ENCODE measurements at places on chromosomes 7 and 10.

DNA sequence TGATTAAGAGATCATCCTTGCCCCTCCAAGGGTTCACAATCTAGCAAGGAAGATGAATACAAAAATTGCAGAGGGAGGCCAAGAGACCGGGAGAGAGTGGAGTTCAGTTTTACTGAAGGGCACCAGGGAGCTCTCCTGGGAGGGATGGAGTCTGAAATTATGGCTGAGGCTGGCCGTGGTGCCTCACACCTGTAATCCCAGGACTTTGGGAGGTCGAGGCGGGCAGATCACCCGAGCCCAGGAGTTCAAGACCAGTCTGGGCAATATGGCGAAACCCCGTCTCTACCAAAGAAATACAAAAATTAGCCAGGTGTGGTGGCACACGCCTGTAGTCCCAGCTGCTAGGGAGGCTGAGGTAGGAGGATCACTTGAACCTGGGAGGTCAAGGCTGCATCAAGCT, 51.4 kb upstream of the MXI1 start:
- no peak for DNase-seq

GRCh38 chr10:118662228-118663035, 67.0 kb upstream of the PRLHR start:
- DNase-seq: no peak

- DNase-seq: no peak
Observed at GRCh38 chr7:42552227-42552626, 315.2 kb upstream of the GLI3 start.

- DNase-seq: peak; percentile 88
Observed at GRCh38 chr10:116113721-116114501, 159.1 kb downstream of the GFRA1 start.

GRCh38 chr10:58393317-58393716, 8.1 kb downstream of the TFAM start:
- DNase-seq: no peak

DNA sequence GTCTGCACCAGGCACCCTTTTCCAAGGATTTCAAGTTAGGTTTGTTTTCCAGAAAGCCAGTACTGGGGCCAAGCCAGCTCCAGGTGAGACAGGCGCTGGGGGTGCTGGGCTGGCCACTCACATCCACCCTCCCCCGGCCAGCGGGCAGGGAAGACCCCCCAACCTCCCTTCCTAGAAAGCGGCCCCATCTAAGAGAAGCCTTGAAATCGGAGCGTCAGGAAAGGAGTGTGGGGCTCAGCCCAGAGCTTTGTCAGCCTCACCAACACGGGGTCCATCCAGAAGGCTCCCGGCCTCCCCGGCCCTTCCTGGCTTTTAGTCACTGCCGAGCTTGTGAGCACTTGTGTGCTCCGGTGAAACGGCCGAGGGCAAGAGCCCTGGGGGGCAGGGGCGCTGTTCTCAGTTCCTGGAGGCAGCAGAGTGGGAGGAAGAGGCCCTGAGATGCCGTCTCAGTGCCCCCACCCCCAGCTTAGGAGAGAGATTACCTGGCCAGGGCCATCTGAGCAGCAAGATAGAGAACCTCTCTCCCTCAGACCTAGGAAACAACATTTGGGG, 39.6 kb downstream of the PDGFA start:
- no peak for DNase-seq

DNA sequence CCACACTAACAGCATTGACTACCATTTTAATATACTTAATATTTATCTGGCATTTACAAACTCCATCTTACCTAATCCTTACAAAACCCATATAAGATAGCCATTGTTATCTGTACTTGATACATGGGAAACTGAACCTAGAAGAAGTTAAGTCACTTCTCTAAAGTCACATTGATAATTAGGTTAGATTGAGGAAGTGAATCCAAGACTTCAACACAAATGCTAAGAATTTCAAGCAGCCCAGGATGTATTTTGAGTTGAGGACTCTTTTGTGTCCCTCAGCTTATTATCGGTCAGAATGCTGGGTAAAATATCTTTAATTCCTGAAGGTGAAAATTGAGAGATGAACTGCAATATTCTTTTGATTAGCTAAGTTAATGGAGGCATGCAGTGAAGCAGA, 465.5 kb downstream of the PHTF2 start:
- no peak for DNase-seq

GRCh38 chr10:50310560-50311174, 59.4 kb upstream of the ASAH2 start:
- DNase-seq: no peak

DNA sequence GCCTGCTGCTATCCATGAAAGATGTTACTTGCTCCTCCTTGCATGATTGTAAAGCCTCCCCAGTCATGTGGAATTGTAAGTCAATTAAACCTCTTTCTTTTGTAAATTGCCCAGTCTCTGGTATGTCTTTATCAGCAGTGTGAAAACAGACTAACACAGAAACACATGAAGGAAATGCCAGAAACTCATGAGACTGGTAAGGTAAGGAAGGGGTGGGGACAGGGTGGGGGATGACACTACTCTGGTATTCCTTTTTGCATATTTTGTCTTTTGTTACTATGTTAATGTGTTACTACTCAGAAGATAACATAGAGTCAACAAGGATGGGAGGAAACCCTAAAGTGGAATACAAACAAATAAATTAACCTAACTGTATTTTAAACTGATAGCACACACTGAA, 69.8 kb upstream of the DRGX start:
- no peak for DNase-seq

DNA sequence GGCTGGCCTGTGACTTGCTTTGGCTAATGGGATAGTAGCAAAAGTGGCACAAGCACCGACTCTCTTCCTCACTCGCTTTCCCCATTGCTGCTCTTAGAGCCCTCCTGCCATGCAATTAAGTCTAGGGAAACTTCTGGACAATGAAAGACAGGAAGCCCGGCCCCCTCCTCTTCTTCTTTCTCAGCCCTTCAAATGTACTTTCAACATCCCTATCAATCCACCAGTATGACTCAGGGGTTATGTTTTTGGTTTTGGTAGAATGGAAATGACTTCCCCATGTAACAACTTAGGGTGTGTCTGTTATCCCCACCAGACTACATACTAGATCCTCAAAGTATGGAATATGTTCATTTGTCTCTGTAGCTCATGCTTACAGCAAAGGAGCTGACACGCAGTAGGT, 139.0 kb upstream of the GDF10 start:
- no peak for DNase-seq

GRCh38 chr10:55397777-55398496, 596.9 kb upstream of the PCDH15 start:
- DNase-seq: peak; percentile 32

DNA sequence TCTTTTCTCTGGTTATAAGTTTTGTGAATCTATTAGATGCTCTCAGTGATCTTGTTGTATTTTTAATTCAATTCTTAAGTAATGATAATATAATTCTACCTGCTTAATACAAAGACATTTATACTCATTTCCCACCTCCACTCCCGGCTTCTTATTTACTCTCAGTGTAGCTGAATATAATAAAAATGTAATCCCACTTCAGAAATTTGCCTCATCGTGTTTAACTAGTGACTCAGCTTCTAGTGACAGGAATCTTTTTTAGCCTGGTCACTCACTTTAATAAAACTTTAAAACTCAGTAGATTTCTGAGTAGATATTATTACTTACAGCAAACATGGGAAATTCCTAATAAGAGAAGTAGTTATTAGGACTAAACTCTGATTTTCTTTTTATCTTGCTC, 1506.2 kb upstream of the LRRTM3 start:
- no peak for DNase-seq

- DNase-seq: no peak
Observed at GRCh38 chr7:30584965-30585364, 9.7 kb upstream of the GARS1 start.

DNA sequence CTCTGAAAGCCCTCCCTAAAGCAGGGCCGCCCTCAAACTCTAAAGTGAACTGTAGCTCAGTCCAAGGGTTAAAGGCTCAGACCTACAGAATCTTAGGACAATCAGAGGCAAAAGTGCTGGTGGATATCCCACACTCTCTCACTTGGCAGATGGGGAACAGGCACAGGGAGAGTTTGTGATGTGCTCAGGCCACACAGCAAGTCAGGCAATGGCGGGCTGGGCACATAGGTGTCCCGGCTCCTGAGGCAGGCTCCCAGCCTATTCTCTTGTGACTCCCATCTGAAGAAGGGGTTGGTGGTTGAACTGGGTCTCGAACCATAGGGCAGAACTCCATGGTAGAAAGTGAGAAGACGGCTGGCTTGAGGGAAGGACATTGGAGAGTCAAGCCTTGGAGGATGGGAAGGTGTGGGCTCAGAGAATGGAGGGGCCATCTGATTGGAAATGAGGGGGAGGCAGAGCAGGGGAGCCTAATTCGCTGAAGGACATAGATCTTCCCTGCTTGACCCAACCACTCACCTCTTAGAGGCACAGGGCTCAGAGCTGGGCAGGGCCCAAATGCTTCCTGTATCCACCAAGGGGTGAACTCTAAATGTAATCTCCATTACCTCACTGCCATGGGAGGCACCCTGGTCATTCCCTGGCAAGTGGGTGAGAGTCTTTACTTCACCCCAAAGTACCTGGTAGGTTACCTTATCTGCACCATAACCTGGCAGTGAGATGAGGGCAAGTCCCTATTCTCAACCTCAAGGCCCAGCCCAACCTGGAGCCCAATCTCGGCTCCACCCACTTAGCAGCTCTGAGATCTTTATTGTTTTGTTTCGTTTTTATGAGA, 4.9 kb upstream of the ZMIZ1 start:
- no peak for DNase-seq

- DNase-seq: no peak
Observed at GRCh38 chr7:128450913-128451312, 4.8 kb upstream of the HILPDA start.

- DNase-seq: peak; percentile 62
Observed at GRCh38 chr7:35707422-35707821, 12.5 kb upstream of the HERPUD2 start.

- DNase-seq: no peak
Observed at GRCh38 chr10:76324283-76324682, 892.9 kb downstream of the LRMDA start.

- no peak for DNase-seq
Observed at GRCh38 chr7:23261843-23262452, 15.4 kb downstream of the GPNMB start.

- no peak for DNase-seq
Observed at GRCh38 chr7:98399890-98400541, 874 bp downstream of the BAIAP2L1 start.

- DNase-seq: peak; percentile 60
Observed at GRCh38 chr7:41256186-41256945, 446.5 kb downstream of the INHBA start.

GRCh38 chr10:78599122-78599853, 469.5 kb upstream of the ZMIZ1 start:
- DNase-seq: no peak

- DNase-seq: no peak
Observed at GRCh38 chr7:91551377-91552175, 287.3 kb downstream of the FZD1 start.

DNA sequence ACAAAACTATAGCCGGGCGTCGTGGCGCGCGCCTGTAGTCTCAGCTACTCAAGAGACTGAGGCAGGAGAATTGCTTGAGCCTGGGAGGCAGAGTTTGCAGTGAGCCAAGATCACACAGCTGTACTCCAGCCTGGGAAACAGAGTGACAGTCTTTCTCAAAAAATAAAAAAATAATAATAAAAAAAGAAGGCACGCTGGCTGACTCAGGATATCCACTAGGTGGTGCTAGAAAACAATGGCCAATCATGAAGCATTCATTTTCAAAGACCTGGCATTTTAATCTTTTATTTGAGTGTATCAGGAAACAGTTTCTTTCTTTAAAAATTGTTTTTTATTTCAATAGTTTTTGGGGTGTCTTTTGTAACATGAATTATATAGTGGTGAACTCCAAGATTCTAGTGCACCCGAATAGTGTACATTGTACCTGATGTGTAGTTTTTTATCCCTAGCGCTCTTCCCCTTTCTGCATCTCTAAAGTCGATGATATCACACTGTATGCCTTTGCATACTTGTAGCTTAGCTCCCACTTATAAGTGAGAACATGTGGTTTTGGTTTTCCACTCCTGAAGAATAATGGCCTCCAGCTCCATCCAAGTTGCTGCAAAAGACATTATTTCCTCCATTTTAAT, 88.6 kb downstream of the LYZL1 start:
- no peak for DNase-seq

DNA sequence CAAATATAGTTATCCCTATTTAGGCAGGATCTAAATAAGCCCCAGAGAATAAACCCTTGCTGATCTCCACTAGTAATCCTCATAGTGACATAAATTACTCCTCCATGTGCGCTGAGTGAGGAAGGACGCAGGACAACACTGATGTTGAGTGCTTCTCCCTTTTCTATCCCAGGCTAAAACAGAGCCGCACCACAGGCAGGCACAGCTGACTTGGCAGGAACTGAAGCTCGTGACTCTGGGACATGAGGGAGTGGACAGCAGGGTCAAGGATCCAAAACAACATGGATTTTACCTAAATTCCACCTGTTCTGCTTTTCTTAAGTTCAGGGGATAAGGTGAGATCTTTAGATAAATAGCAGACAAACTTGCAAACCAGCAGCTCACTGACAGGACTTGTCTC, 46.0 kb downstream of the VOPP1 start:
- no peak for DNase-seq

DNA sequence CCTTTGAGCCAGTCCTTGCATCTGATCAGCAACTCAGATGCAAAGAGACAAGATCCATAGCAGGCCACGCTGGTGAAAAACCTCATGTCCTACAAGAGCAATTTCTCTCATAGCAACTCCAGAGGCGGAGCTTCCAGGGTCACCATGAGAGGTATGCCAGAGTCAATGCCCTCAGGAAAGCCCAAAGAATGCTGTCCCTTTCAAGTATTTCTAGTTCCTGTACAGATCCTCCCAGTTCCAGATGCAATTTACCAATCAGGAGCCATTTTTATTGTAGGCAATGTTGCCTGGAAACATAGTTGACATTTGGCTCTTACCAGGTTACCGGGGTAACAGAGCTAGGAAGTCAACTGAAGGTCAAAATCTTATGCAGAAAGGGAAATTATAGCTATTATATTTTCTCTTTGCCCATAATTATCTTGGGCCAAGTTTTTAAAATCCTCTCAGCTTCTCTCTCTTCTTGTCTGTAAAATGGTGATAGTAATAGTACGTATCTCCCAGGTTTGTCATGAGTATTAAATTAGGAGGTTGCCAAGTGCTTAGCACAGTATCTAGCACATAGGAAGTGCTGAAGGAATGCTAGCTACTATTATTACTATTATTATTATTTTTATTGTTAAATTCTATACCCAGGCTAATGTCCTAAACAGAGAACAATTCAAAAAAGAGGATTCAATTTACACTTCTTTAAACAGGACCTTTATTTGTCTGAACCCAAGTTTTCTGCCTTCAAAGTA, 46.3 kb upstream of the TM9SF3 start:
- no peak for DNase-seq
